HFFc6 (cell line): ENCODE measurements at places on chromosomes 12 and 14. TPM values are rescaled to one million over a fixed set of nuclear protein-coding genes. Genes with fewer than 3 reads are reported as not detected.
A peak's percentile ranks its signal among the peaks of the same experiment; 100 is the strongest.

DNA sequence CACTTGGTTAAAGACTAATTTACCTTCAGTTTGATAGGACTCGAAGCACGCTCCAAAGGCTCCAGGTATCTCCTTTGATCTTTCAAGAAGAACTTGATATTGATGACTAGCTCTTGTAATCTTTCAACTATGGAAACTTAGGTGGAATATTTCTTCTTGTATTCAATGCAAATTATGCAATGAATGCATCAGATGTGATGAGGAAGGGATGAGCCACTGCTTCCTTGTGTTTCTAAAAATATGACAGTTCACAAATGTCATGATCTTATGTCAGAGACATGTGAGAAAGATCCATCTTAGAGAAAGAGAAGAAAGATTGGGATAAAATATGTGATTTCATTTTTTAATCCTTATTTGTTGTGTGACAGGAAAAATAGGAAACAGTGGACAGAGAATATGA lies 9.9 kb downstream of the RNASE9 start:
- H3K27me3 ChIP-seq = peaks cover 7% of the 10 kb centered on the region
- DNase-seq = no peak
- H3K4me1 ChIP-seq = no peaks in the 10 kb centered on the region
- no peak overlapping the region for H3K27ac ChIP-seq
- H3K36me3 ChIP-seq = no peaks in the 10 kb centered on the region

- DNase-seq = peak; percentile 30
- peaks cover 3% of the 10 kb centered on the region for H3K27me3 ChIP-seq
- no peaks in the 10 kb centered on the region for H3K36me3 ChIP-seq
- no peak overlapping the region for H3K27ac ChIP-seq
- no peak overlapping the region for H3K4me3 ChIP-seq
Observed at GRCh38 chr12:72219937-72220336, 52.2 kb upstream of the TRHDE start.

GRCh38 chr12:56115329-56115728 lies 1.1 kb upstream of the RPL41 start:
- no peak for DNase-seq
- peaks cover 19% of the 10 kb centered on the region for H3K27me3 ChIP-seq
- H3K27ac ChIP-seq = peak overlapping the region; percentile 98
- peaks cover 34% of the 10 kb centered on the region for H3K4me1 ChIP-seq
- H3K4me3 ChIP-seq = peak overlapping the region; percentile 95

DNA sequence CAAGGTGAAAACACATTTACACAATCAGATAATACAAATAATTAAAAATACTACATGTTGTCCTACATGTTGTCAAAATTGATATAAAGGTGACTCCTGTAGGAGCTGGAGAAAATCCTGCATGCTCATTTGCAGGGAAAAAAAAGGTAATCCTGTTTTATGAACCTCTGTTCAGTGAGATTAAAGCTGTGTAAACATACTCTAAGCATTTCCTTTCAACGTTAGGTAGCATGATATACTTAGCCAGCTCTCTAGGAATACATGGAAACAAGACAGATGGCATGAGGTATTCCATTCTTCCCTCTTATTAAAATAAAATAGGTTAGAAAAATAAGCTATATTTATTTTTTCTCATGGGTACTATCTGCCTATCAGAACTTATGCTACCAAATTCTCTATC lies 635.7 kb upstream of the FLRT2 start:
- DNase-seq = no peak
- no peak overlapping the region for H3K4me3 ChIP-seq
- H3K27me3 ChIP-seq = no peaks in the 10 kb centered on the region
- no peak overlapping the region for H3K27ac ChIP-seq
- H3K4me1 ChIP-seq = no peaks in the 10 kb centered on the region

DNA sequence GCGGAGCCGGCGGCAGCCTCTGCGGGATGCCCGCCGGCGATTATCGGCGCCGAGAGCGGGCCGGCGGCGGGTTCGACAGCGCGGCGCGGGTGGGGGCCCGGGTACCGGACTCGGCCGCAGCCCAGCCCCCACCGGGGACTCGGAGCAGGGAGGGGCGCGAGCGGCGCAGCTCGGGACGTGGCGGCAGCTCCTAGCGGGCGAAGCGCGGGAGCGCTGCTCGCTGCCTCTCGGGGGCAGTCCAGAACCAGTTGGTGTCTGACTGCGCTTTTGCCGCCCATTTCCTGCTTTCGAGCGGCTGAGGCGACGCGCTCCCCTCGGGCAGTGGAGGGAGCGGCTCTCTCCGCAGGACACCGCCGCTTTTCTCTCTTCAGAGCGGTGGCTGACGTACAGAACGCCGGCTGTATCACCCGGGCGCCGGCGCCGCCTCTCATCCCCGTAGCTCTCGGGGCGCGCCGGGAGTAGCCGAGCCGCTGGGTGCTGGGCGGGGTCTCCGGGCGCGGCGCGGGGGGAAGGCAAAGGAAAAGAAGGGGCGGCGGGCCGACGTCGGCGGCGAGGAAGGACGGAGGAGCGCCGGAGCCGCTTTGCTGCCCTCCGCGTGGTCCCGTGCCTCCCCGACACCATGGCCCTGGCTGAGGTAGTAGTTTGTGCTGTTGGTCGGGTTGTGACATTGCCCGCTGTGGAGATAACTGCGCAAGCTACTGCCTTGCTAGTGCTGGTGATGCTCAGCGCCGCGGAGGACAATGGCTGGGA lies 136.6 kb downstream of the MON2 start:
- peak overlapping the region; percentile 99 for H3K27ac ChIP-seq
- peaks cover 27% of the 10 kb centered on the region for H3K36me3 ChIP-seq
- DNase-seq = peak; percentile 84
- H3K4me3 ChIP-seq = peak overlapping the region; percentile 97

Gene CFAP54
- total RNA-seq = 0.32 to 0.77 TPM (median 0.60 TPM) in 3 replicates

- peaks cover 33% of the 10 kb centered on the region for H3K27me3 ChIP-seq
- DNase-seq = no peak
- H3K36me3 ChIP-seq = peaks cover 8% of the 10 kb centered on the region; the same call in 1 of the 2 replicates
- no peak overlapping the region for H3K4me3 ChIP-seq
- H3K27ac ChIP-seq = no peak overlapping the region
- H3K4me1 ChIP-seq = no peaks in the 10 kb centered on the region
Observed at GRCh38 chr12:110661337-110661972, 27.5 kb downstream of the HVCN1 start.
